ENCODE measurements at places on chromosomes 13 and 19.

GRCh38 chr13:98773921-98774320, 21.4 kb upstream of the SLC15A1 start:
- DNase-seq: no peak

- DNase-seq: no peak
Measured at GRCh38 chr19:35293363-35293739, 1.4 kb downstream of the MAG start.

DNA sequence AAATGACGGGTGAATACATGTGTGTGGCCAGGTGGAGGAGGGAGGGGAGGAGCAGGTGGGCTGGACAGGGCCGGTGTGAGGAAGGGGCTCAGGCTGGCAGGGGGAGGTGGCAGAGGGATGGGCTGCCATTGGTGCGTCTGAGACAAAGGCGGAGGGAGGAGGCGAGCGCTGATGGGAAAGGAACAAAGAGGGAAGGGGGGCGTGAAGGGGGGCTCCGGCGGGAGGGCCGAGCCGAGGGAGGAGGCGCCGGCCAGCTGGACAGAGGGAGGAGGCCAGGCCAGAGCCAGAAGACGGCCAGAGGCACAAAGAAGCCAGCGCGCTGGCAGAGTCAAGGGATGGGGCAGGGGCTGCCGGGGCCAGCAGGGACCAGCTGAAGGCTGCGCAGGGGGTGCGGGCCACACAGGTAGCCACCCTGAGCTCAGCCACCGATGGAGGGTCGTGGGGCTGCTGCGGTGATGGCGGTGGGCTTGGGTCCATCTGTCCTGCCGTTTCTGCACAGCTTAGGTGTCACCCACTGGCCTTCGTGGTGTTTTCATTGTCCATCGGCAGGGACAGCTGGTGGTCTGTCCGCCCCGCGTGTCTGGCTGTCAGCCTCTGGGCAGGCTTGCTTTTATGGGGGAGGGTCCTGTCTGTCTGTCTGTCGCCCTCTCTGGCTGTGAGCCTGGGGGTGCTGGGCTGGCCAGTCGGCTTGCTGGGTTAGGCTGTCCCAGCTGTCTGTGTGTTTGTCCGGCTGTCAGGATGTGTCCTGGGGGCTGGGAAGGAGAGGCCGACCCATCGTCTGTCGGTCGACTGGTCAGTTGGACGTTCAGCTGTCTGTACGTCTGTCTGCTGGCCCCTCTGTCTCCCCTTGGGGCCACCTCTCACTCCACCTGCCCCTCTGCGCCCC, 2.2 kb downstream of the APC2 start:
- DNase-seq: no peak

DNA sequence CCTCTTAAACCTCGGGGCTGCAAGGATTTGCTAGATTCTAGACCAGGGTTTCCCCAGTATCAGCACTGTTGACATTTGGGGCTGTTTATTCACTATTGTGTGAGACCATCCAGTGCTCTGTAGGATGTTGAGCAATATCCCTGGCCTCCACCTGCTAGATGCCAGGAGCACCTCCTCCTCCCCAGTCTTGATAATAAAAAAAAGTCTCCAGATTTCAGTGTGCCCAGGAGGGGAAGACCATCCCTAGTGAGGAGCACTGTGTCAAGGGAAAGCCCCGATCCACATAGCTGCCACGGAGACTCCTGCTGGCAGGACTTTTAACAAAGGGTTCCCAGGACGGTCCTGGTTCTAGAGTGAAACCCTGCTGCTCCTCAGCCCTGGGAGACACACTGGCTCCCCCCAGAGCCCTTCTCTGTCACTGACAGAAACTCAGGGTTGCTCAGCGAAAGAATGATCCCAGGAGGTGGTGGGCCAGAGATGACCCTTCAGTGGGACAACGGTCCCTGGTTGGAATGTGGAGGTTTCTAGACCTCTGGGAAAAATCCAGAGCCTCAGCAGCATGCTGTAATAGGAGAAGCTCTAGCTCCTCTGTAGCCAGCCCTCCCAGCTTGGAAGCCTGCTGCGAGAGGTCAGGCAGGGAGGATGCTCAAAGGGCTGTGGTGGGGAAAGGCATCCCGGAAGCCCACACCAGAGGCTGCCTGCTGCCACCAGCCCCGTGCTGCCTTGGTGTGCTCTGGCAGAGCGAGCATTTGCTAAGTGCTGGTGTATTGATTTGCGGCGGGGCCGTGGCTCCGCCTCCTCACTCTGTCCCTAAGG, 20.3 kb downstream of the LYL1 start:
- DNase-seq: peak; percentile 69

- DNase-seq: no peak
Measured at GRCh38 chr13:93534181-93534700, 307.6 kb downstream of the GPC6 start.

DNA sequence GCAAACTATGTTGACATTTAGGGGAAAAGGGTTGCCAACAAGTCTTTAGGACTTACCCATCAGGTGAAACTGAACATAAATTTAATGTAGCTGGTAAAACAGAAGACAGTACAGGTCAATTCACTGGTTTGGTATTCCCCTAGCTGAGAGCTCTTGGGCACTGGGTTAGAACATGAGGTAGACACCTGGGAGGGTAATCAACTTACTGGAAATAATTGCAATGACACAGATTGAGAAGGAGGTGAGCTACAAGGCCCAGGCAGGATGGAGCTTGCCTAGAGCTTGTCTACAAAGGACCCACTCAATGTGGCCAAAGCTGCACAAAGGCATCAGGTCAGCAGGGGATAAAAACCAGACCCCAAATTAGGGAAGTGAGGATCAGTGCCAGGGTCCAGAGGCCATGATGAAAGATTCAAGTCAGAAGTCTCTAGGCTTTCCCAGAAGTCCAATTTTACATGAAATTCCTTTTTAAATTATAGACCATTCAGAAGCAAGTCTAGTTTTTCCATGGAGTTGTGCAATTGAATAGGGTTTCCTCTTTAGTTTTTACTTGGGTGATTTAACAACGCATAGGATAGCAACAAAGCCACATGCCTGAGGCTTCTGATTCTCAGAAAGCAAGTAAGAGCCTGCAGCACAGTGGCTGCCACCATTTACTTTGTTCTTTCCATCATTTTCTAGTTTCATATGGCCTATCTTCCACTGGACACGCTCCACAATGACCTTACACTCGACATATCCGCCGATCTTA, 194.0 kb downstream of the NDFIP2 start:
- no peak for DNase-seq

GRCh38 chr13:59391696-59392095, 772.0 kb downstream of the DIAPH3 start:
- peak; percentile 91 for DNase-seq

All from hematopoietic multipotent progenitor cell treated with erythropoietin and hydrocortisone succinate and interleukin-3 and kit ligand, for 6 days (in vitro differentiated cells).